LHCN-M2 (cell line): ENCODE measurements at places on chromosomes 1 and 21. TPM values are rescaled to one million over a fixed set of nuclear protein-coding genes. Genes with fewer than 3 reads are reported as not detected.

Gene TEDDM1
- not detected in 2 replicates for total RNA-seq

Gene UBQLN4
- 34.1 and 37.7 TPM in 2 replicates for total RNA-seq

Gene C4BPA
- total RNA-seq = not detected in 2 replicates

Gene ANKRD34A
- 2.9 and 3.1 TPM in 2 replicates for total RNA-seq

Gene ADGRL2
- total RNA-seq = 0.57 and 1.2 TPM in 2 replicates

Gene NUDT4B
- 18.6 and 23.1 TPM in 2 replicates for total RNA-seq

Gene IL12RB2
- not detected in 2 replicates for total RNA-seq

Gene FAM163A
- total RNA-seq = not detected in 2 replicates

Gene UBXN10
- total RNA-seq = not detected in 2 replicates

Gene LAMC1
- total RNA-seq = 316 and 383 TPM in 2 replicates

Gene TIE1
- 0.11 and 0.58 TPM in 2 replicates for total RNA-seq

Gene AMPD1
- total RNA-seq = 0.11 TPM in 1 of 2 replicates, not detected in the other

Gene FCRL4
- not detected in 2 replicates for total RNA-seq

Gene TEX38
- total RNA-seq = 0.17 TPM in 1 of 2 replicates, not detected in the other

Gene PPIE
- 34.3 and 40.6 TPM in 2 replicates for total RNA-seq

Gene CTTNBP2NL
- total RNA-seq = 12.3 and 15.0 TPM in 2 replicates

Gene SYTL1
- 0.63 TPM in 1 of 2 replicates, not detected in the other for total RNA-seq

Gene SLC2A5
- total RNA-seq = 0.57 TPM in 1 of 2 replicates, not detected in the other

Gene TMPRSS3
- total RNA-seq = not detected in 2 replicates

Gene S100A3
- total RNA-seq = 37.5 and 55.5 TPM in 2 replicates

Gene MUTYH
- total RNA-seq = 25.1 and 29.3 TPM in 2 replicates

Gene ZBTB8A
- total RNA-seq = 5.2 and 5.7 TPM in 2 replicates

Gene PRELP
- 0.06 TPM in 2 replicates for total RNA-seq

Gene DIRAS3
- total RNA-seq = 16.2 and 25.7 TPM in 2 replicates

Gene HES3
- total RNA-seq = not detected in 2 replicates

Gene ACTL8
- not detected in 2 replicates for total RNA-seq

Gene FOXD3
- total RNA-seq = not detected in 2 replicates

Gene UQCRH
- 428 and 432 TPM in 2 replicates for total RNA-seq

Gene TARS2
- 16.4 and 18.9 TPM in 2 replicates for total RNA-seq

Gene FYB2
- not detected in 2 replicates for total RNA-seq

Gene ZNF648
- not detected in 2 replicates for total RNA-seq

Gene BTBD8
- total RNA-seq = 2.7 and 3.4 TPM in 2 replicates

Gene TRNP1
- 22.4 and 27.0 TPM in 2 replicates for total RNA-seq

Gene GSTM5
- not detected in 2 replicates for total RNA-seq

Gene MFAP2
- total RNA-seq = 5.8 and 12.9 TPM in 2 replicates

Gene FCRLA
- total RNA-seq = 0.51 TPM in 1 of 2 replicates, not detected in the other

Gene C1orf94
- total RNA-seq = not detected in 2 replicates

Gene IPO13
- total RNA-seq = 30.5 and 31.8 TPM in 2 replicates

Gene CCDC30
- total RNA-seq = 0.17 and 0.38 TPM in 2 replicates

Gene TNNT2
- total RNA-seq = 62.1 and 156 TPM in 2 replicates

Gene MXRA8
- total RNA-seq = 292 and 326 TPM in 2 replicates

Gene MYOM3
- total RNA-seq = not detected in 2 replicates

Gene LCE1E
- not detected in 2 replicates for total RNA-seq

Gene ASTN1
- under 0.01 TPM in 1 of 2 replicates, not detected in the other for total RNA-seq

Gene PPOX
- 15.3 and 17.8 TPM in 2 replicates for total RNA-seq

Gene CD2
- total RNA-seq = not detected in 2 replicates

Gene NBL1
- total RNA-seq = 7.4 and 9.0 TPM in 2 replicates

Gene SIM2
- 8.1 and 9.1 TPM in 2 replicates for total RNA-seq

Gene CYP2J2
- total RNA-seq = 0.11 and 0.45 TPM in 2 replicates

Gene FAM72D
- 2.8 and 3.6 TPM in 2 replicates for total RNA-seq

Gene C2CD2
- total RNA-seq = 13.5 and 22.2 TPM in 2 replicates

Gene UBXN11
- total RNA-seq = 5.1 and 5.2 TPM in 2 replicates

Gene ATP5PO
- total RNA-seq = 167 and 210 TPM in 2 replicates

Gene BNIPL
- total RNA-seq = 0.06 and 0.32 TPM in 2 replicates

Gene SLC44A3
- 1.2 and 1.5 TPM in 2 replicates for total RNA-seq
